ENCODE measurements at places on chromosomes 6 and 20. TPM values are rescaled to one million over a fixed set of nuclear protein-coding genes. Genes with fewer than 3 reads are reported as not detected.

- no peak for DNase-seq
- peaks cover 5% of the 10 kb centered on the region for H3K27me3 ChIP-seq
- peaks cover 19% of the 10 kb centered on the region for H3K36me3 ChIP-seq
- peaks cover 10% of the 10 kb centered on the region for H3K4me1 ChIP-seq
- no peak overlapping the region for H3K27ac ChIP-seq
Measured at GRCh38 chr6:149723262-149723661, 5.4 kb upstream of the LATS1 start.

DNA sequence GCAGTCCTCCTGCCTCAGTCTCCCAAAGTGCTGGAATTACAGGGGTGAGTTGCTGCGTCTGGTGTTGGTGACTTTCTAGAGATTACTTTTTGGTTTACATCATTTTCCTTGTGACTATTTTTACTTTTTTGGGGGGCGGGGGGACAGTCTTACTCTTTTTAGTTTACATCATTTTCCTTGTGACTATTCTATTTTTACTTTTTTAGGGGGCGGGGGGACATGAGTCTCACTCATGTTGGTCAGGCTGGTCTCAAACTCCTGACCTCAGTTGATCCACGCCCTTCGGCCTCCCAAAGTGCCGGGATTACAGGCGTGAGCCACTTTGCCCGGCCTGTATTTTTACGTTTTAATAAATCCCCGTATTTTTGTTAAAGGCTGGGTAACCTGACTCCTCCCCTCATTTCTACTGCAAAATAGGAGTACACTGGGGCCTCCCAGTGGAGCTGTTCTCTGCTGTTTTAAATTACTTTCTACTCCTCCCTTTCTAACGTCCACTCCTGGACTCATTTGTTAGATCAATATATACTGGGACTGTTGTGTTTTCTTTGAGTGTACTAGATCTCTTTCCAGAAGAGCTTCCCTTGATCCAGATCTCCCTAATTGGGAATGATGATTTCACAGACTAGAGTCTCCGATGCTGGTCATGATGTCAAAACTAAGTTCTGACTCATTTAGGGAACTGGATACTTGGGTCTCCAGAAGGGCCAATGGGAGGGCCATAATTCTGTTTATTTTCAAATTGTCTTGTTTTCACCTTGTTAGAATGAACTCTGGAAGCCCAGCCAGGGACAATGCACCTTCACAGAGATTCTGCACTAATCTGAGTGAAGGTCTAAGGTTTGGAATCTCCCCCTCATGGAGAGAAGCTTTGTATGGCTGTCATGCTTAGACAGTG is 9.2 kb downstream of the HSPA1B start:
- DNase-seq: no peak
- peak overlapping the region; percentile 99 for H3K27ac ChIP-seq
- H3K36me3 ChIP-seq: peaks cover 9% of the 10 kb centered on the region
- H3K27me3 ChIP-seq: peaks cover 9% of the 10 kb centered on the region
- peak overlapping the region; percentile 90 for H3K4me3 ChIP-seq

- peaks cover 1% of the 10 kb centered on the region for H3K27me3 ChIP-seq
- H3K4me1 ChIP-seq: no peaks in the 10 kb centered on the region
- H3K27ac ChIP-seq: no peak overlapping the region
- H3K36me3 ChIP-seq: no peaks in the 10 kb centered on the region
- no peak overlapping the region for H3K4me3 ChIP-seq
Measured at GRCh38 chr6:165910184-165910966, 247.3 kb upstream of the PDE10A start.

DNA sequence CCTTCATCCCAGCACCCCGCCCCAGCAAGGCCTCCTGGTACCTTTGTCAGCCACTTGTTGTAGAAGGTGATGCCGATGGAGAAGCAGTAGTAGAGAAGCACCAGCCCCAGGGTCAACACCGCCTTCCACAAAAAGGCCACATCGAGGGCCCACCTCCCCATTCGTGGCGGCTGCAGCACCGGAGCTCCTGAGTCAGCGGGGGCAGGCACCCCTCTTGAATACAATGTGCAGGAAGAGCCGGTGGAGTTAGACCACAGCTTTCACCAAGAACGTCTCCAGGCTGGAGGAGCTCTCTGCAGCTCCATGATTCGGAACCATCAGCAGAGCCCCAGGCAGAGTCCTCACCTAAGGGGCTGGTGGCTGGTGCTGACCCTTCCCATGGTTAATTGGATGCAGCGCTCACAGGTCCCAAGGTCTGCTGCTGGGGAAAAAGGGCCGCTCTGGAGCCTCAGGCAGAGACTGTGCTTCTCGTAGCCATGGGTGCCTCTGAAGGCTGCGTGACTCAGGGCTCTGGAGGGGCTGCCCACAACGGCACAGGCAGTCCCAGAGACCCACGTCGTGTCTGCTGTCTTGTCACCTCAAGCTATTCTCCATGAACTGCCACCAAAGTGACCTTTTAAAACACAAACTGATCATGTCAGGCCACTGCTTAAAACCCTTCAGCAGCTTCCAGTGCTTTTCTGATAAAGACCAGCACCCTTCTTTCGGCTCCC is 47.9 kb downstream of the ELMO2 start:
- DNase-seq: no peak
- H3K36me3 ChIP-seq: peaks cover 6% of the 10 kb centered on the region
- H3K4me1 ChIP-seq: peaks cover 57% of the 10 kb centered on the region
- peak overlapping the region; percentile 54 for H3K27ac ChIP-seq

GRCh38 chr6:57342148-57342669 is 24.8 kb downstream of the PRIM2 start:
- no peaks in the 10 kb centered on the region for H3K36me3 ChIP-seq
- H3K4me3 ChIP-seq: no peak overlapping the region
- H3K27me3 ChIP-seq: no peaks in the 10 kb centered on the region
- peaks cover 3% of the 10 kb centered on the region for H3K4me1 ChIP-seq

- no peaks in the 10 kb centered on the region for H3K36me3 ChIP-seq
- DNase-seq: no peak
Measured at GRCh38 chr6:113671421-113671820, 185.7 kb upstream of the MARCKS start.

Gene KCNK15
- not detected for polyA plus RNA-seq

- no peak for DNase-seq
- peaks cover 16% of the 10 kb centered on the region for H3K27me3 ChIP-seq
- H3K27ac ChIP-seq: peak overlapping the region; percentile 53
- H3K4me1 ChIP-seq: peaks cover 36% of the 10 kb centered on the region
- peaks cover 7% of the 10 kb centered on the region for H3K36me3 ChIP-seq
Measured at GRCh38 chr20:35665949-35666288, 1.2 kb upstream of the CPNE1 start.

DNA sequence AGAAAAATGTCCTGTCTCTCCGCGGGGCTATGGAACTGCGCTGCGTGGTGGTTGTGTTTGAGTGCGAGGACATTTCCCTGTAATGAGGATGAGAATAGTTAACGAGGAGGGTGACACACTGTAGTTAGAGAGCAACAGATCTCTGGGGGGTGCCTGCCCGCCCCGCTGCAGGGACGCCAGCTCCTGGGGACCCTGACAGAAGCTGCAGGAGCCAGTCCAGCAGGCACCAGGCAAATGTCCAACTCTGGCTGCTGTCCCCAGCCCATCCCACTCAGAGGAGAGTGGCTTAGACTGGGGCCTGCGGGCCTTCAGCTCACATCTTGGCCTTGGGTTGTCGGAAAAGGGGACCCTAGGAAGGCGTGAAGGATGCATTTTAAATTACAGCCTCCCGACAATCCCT is 92.9 kb upstream of the FOXP4 start:
- no peak for DNase-seq
- H3K4me1 ChIP-seq: no peaks in the 10 kb centered on the region
- H3K36me3 ChIP-seq: no peaks in the 10 kb centered on the region
- no peak overlapping the region for H3K4me3 ChIP-seq
- H3K27me3 ChIP-seq: peaks cover 2% of the 10 kb centered on the region

GRCh38 chr6:25035512-25036435 is 100.0 kb upstream of the RIPOR2 start:
- DNase-seq: peak; percentile 24
- no peaks in the 10 kb centered on the region for H3K27me3 ChIP-seq
- peaks cover 84% of the 10 kb centered on the region for H3K4me1 ChIP-seq
- H3K4me3 ChIP-seq: peak overlapping the region; percentile 94
- H3K36me3 ChIP-seq: peaks cover 4% of the 10 kb centered on the region

Gene CPNE5
- 0.29 TPM for polyA plus RNA-seq

DNA sequence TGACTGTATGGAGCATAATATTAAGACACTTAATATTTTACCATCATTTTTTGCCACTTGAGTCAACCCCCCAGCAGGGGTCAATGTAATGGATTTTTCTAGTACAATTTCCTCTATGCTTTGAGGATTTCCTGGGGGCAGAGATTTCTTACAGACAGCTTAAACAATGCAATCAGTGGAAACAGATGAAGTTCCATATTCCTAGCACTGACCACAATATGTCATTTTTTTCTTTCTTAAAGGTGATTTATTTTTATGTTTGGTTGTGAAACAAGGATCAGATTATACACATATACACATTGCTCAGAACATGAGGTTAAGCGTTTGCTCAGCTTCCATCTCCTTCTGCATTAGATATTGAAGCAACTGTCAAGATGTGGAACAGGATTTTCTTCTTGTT is 82.0 kb upstream of the ID4 start:
- no peaks in the 10 kb centered on the region for H3K36me3 ChIP-seq
- no peak overlapping the region for H3K4me3 ChIP-seq
- no peaks in the 10 kb centered on the region for H3K4me1 ChIP-seq
- DNase-seq: no peak
- H3K27me3 ChIP-seq: peaks cover 4% of the 10 kb centered on the region
- no peak overlapping the region for H3K27ac ChIP-seq

Gene GJA10
- not detected for polyA plus RNA-seq

Gene TTK
- polyA plus RNA-seq: 0.54 TPM

- H3K27ac ChIP-seq: peak overlapping the region; percentile 85
- peaks cover 28% of the 10 kb centered on the region for H3K4me1 ChIP-seq
- DNase-seq: peak; percentile 52
- H3K4me3 ChIP-seq: peak overlapping the region; percentile 79
- H3K36me3 ChIP-seq: peaks cover 5% of the 10 kb centered on the region
- peaks cover 2% of the 10 kb centered on the region for H3K27me3 ChIP-seq
Measured at GRCh38 chr20:33647603-33648395, 14.3 kb upstream of the C20orf144 start.

- no peaks in the 10 kb centered on the region for H3K4me1 ChIP-seq
- H3K36me3 ChIP-seq: no peaks in the 10 kb centered on the region
- no peak for DNase-seq
- H3K4me3 ChIP-seq: no peak overlapping the region
Measured at GRCh38 chr6:3549314-3549940, 92.6 kb upstream of the SLC22A23 start.

GRCh38 chr20:58667975-58668374 is 16.9 kb downstream of the STX16 start:
- peaks cover 13% of the 10 kb centered on the region for H3K36me3 ChIP-seq
- H3K4me3 ChIP-seq: no peak overlapping the region
- peaks cover 41% of the 10 kb centered on the region for H3K4me1 ChIP-seq
- DNase-seq: no peak
- peak overlapping the region; percentile 74 for H3K27ac ChIP-seq

Gene TCF21
- not detected for polyA plus RNA-seq

Gene BMP7
- polyA plus RNA-seq: not detected

All from immature natural killer cell (primary cell).